ENCODE measurements at places on chromosomes 12 and 14.
A peak's percentile ranks its signal among the peaks of the same experiment; 100 is the strongest.

DNA sequence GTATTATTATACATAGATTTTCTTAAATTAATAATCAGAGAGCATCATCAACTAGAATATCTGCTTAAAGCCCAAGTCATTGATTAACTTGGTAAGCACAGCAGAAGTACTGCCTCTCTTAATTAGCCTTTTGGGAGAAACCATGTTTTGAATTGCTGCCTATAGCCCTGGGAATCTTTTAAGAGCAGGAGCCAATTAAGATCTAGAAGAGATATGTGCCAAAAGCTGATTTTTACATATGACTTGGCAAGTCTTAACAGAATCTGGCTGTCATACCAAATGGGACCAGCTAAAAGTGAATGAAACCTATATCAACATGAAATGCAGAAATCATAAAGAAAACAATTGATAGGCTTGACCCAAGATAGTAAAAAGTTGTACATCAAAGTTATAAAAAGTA is 23.2 kb upstream of the WNK1 start:
- H3K27me3 ChIP-seq, result no peaks in the 10 kb centered on the region
- DNase-seq, result no peak
- H3K4me1 ChIP-seq, result no peaks in the 10 kb centered on the region
- H3K36me3 ChIP-seq, result no peaks in the 10 kb centered on the region
- H3K27ac ChIP-seq, result no peak overlapping the region

GRCh38 chr12:71183846-71184245 is 26.0 kb upstream of the TSPAN8 start:
- no peaks in the 10 kb centered on the region for H3K4me1 ChIP-seq
- no peaks in the 10 kb centered on the region for H3K27me3 ChIP-seq
- no peaks in the 10 kb centered on the region for H3K36me3 ChIP-seq
- no peak for DNase-seq
- H3K4me3 ChIP-seq, result no peak overlapping the region
- H3K27ac ChIP-seq, result no peak overlapping the region

GRCh38 chr14:22536853-22537338 is 52.1 kb downstream of the DAD1 start:
- no peaks in the 10 kb centered on the region for H3K27me3 ChIP-seq
- H3K36me3 ChIP-seq, result no peaks in the 10 kb centered on the region
- H3K4me1 ChIP-seq, result peaks cover 11% of the 10 kb centered on the region
- H3K27ac ChIP-seq, result peak overlapping the region; percentile 84
- H3K4me3 ChIP-seq, result no peak overlapping the region
- DNase-seq, result no peak

DNA sequence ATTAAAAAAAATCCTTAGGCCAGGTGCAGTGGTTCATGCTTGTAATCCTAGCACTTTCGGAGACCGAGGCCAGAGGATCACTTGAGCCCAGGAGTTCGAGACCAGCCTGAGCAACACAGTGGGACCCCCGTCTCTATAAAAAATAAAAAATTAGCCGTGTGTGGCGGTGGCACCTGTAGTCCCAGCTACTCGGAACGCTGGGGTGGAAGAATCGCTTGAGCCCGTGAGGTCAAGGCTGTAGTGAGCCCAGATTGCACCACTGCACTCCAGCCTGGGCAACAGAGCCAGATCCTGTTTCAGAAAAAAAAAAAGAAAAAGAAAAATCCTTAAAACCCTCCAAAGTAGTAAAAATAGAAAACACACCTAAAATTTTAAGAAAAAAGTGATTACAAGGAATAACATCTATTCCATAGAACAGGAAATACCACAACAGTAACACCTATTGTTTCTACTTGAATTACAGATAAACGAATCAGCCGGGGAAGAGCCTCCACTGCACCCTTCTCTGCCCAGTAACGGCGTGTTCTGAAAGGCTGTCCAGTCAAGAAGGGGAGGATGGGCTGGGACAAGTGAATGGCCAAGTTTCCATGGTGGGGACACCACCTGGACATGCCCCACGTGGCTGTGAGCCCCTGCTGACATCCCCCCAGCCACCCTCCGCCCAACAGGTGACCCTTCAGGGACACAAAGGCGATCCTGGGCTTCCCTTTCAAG is 17.8 kb downstream of the POLE start:
- H3K4me1 ChIP-seq, result no peaks in the 10 kb centered on the region
- no peak for DNase-seq
- H3K27me3 ChIP-seq, result no peaks in the 10 kb centered on the region
- no peak overlapping the region for H3K27ac ChIP-seq
